ENCODE measurements at places on chromosomes 5 and 9. TPM values are rescaled to one million over a fixed set of nuclear protein-coding genes. Genes with fewer than 3 reads are reported as not detected.

Gene DMAC1
- 23.4 TPM for total RNA-seq

GRCh38 chr9:94204174-94204573, 54.9 kb upstream of the ZNF169 start:
- no peak for DNase-seq

Gene TAF11L10
- not detected for total RNA-seq

Gene CCDC192
- not detected for total RNA-seq

Gene SPATA31A3
- total RNA-seq = not detected

- DNase-seq = no peak
These were observed 42.8 kb upstream of the CDK20 start for GRCh38 chr9:88017096-88017495.

Gene CARTPT
- not detected for total RNA-seq

Gene PRRX2
- 0.64 TPM for total RNA-seq

GRCh38 chr5:154756009-154756867, 1.1 kb downstream of the LARP1 start:
- peak; percentile 88 for DNase-seq

Gene NKD2
- 8.8 TPM for total RNA-seq

DNA sequence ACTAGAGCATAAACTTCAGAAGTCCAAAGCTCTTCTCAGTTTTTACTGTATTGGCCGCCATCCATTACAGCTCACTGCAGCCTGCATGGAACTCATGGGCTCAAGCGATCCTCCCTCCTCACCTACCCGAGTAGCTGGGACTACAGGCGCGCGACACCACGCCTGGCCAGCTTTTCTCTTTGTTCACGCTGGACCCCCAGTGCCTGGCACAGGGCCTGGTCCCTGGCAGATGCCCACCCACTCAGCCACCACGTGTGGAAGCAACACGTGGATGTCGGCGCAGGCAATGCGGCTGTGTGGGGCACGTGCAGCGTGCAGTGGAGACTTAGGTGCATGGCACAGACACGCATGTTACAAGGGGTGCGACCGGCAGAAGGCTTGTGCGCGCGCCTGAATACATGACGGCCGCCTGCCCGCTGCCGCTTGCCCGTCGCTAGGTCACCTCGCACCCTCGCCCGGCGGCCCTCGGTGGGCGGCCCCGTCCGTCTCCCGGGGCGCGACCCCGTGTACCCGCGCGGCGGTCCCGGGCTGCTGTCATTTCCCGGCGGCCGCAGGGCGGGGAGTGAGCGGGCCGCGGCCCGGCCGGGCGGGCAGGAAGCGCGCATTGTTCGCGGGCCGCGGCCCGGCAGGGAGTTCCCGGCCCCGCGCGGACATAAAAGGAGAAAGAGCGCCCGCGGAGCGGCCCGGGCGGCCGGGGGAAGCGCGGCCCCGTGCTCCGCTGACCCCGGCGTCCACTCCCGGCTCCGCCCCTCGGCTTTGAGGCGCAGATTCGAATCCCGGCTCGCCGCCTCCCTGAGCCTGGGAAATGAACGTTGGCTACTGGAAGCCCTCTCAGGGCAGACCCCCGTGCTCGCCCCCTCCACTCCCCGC, 24.1 kb upstream of the PTGS1 start:
- DNase-seq = peak; percentile 10

- DNase-seq = no peak
These were observed 124.0 kb downstream of the CSNK1G3 start for GRCh38 chr5:123636006-123636405.

Gene CSF1R
- total RNA-seq = 4.8 TPM

- DNase-seq = no peak
These were observed 530.4 kb upstream of the DAB2 start for GRCh38 chr5:39955156-39955555.

GRCh38 chr9:127550282-127550681, 61.8 kb upstream of the STXBP1 start:
- no peak for DNase-seq

DNA sequence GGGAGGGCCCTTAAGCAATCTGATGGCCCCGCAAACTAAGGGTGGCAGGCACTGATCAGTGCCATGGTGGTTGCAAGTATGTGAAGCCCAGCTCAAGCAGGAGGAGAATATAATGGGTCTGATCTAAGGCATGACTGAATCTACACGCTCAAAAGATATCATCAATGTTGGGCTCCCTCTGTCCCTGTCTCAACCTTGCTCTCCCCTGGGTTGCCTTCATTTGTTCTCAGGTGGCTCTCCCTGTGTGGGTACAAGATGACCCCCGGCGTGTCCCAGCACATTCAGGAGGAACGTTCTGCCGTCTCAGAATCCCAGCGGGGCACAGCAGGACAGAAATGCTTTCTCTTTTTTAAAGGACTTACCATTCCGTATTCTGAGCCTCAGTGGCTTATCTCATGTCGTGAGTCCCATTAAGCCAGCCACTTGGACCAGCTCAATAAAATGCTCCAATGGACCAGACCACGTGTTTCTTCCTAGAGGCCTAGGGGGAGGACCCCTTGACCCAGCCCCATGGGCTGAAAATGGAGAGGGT, 12.0 kb upstream of the RNF130 start:
- no peak for DNase-seq

- no peak for DNase-seq
These were observed 15.8 kb downstream of the ADAMTS13 start for GRCh38 chr9:133437753-133438531.

- DNase-seq = no peak
These were observed 26.3 kb upstream of the FAM120AOS start for GRCh38 chr9:93479726-93480125.

Gene IFNA2
- not detected for total RNA-seq

Gene PLPPR1
- total RNA-seq = 0.78 TPM

- no peak for DNase-seq
These were observed 60.1 kb downstream of the MAT2B start for GRCh38 chr5:163565492-163565891.

- no peak for DNase-seq
These were observed 57.4 kb upstream of the RANBP6 start for GRCh38 chr9:6072865-6073264.

DNA sequence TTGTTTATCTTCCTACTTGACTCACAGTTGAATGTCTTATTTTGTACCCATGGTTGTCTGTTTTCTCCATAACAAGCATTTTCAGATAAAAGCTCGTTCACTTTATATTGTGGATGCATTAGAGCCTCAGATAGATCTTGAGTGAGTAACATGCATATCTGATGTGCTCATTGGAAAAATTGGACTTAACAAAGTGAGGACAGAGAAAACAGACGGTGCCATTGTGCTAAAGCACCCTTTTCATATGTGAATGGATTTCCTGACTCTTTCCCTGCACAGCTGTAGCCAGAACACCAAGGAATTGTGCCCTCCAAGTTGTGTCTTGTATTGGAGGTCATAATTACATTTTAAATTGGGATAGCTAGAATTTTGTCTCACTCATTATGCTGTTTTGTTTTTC, 325.8 kb upstream of the MEF2C start:
- DNase-seq = no peak

- DNase-seq = no peak
These were observed 42.3 kb downstream of the AOPEP start for GRCh38 chr9:94768766-94769165.

Gene TMEM252
- not detected for total RNA-seq

DNA sequence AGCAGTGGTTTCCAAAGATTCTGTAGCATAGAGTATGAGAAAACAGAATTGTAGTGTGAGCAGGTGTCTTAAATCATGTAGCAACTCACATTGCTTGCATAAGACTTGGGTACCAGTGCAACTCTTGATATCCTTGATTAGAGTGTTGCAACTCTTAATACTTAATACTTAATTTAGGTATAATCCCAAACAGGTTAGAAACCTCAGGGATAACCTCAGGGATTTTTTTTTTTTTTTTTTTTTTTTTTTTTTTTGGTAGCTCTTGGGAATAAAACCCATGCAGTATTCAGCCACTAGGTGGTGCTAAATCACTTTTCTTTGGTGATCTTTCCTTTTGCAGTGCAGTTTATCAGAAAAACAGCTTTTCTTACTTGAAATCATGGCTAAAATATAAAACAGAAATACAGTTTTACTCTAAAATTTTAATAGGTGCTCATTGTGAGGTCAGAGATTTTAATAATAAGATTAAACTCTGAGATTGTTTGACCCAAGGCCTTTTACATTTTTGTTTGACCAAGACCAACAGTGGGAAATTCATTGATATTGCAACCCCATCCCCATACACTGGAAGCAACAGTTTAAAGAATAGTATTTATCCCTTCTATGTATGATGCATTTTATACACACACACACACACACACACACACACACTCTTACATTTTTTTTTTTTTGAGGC, 55.3 kb downstream of the ERAP1 start:
- peak; percentile 22 for DNase-seq

DNA sequence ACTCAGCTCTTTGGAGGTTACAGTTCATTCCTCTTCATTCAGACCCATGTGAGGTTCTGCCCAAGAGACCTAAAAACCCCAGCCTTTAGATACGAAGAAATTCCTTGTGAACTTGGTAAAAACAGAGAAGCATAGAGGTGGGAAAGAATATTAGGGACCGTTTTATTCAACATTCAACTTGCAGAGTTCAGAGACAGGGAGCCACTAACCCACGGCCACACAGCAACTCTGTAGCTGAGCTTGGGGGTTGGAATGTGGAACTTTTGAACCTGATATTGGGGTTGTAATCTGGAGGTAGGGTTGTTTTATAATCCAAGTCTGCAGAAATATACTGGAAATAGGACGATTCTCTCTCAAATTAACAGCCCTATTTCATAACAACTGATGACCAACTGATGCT, 10.8 kb upstream of the BOD1 start:
- DNase-seq = no peak

Gene TBC1D9B
- total RNA-seq = 77.4 TPM

- no peak for DNase-seq
These were observed 95.3 kb downstream of the GALNT10 start for GRCh38 chr5:154285661-154286408.

- DNase-seq = no peak
These were observed 80.4 kb downstream of the ALDH7A1 start for GRCh38 chr5:126514558-126515141.

GRCh38 chr9:79551994-79552393, 19.8 kb upstream of the TLE4 start:
- no peak for DNase-seq

Gene STPG3
- not detected for total RNA-seq

DNA sequence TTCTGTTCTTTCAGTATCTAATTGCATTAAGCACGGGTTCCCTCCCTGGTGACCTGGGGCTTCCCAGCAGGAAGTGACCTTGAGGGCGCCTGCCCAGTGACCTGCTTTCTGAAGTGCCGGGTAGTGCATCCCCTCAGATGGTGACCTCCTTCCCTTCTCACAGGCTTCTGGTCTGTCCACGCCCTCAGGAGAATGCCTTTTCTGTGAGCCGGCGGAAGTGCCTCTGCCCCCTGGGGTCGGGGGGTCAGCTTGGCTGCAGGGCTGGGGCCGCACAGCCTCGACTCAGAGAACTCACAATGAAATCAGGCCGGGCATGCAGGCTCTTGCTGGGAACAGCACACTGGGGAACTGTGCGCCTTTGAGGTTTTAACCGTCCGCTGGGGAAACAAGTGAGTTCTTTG, 124.5 kb upstream of the PHYKPL start:
- no peak for DNase-seq

DNA sequence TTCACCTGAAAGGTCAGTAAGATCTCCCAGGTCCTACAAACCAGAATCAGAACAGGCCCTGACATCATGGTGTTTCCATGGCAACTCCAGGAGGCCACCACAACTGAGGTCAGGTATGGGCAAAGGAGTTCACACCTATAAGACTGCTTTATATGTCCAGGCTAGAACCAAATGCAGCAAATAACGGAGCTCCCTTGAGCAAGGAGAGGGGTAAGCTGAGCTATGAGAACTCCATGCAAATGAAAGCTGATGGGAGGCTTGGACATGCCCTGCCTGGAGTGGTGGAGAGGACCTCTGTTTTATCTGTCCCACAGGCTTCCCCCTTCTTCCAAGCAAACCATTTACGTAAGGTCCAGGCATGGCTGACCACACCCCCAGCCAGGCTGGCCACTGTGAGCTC, 207.7 kb downstream of the SPOCK1 start:
- no peak for DNase-seq

DNA sequence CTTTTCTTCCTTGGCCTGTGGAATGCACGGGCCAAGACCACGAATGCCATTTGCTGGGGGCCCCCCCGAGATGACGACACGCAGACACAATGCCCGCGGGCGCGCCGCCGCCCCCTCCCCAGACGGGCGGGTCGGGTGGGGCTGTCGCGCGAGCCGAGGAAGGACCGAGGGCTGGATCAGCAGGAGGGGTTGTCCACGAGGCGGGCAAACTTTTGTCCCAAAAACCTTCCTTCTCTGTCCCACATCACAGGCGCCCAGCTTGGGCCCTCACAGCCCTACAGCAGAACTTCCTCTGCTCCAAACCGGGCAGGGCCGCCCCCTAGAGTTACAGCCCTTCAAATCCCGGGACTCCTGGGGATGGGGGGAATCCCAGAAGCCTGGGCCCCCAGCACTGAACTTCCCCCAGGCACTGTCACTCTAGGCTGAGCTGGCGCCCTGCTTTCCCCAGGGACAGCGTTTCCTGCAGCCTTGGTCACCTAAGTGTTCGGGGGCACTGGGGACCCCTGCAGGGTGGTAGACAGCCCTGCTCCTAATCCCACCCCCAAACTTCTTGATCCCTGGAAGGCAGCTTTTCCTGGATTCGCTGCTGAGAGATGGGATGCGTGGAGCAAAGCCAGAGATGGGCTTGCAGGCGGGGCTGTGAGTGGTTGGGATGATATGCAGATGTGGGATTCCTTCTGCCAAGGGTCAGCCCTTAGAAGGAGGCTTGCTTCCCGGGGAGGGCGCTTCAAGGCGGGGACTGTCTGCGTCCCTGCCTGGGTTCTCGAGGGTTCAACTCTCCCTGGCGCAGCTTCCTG, 980 bp downstream of the COL5A1 start:
- no peak for DNase-seq

DNA sequence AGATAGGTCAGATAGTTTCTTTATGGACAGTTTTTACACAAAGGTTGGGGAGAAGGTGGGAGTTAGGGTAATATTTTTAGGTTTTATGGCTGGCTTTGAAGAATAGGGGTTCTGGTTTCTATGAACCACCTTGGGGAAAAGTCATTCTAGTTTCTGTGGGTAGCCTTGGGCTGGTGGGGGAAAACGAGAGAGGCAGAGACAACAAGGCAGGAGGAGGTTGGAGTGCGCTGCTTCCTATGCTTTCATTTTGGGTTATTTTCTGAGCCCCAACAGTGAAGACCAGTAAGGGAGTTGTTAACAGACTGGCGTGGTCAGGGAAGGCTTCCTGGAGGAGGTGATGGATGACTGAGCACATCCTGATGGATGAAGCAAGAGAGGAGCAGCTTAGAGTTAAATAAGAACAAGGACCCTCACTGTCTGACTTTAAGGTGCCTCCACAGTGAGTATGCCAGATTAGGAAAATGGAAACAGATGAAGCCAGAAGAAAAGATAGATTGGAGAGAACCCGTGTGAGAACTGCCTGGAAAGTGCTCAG, 81.9 kb downstream of the PDZD2 start:
- no peak for DNase-seq

DNA sequence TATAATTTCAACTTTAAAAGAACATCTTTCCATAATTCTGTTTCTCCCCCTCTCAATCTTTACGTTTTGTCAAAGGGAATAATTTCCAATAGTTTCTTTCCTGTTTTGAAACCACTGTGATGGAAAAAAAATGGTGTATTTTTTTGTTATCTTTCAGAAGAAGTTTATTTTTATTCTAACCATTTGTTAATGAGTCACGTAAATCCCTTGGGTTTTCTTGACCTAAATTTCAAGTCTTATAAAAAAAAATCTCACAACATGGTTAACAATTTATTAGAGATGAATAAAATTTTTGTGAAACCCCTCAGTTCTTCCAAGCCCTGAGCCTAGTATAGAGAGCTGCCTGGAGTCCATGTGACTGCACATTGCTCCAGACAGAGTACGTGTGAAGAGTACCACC, 106.1 kb upstream of the FBXL17 start:
- no peak for DNase-seq

Gene PRRT1B
- total RNA-seq = 2.3 TPM

All from pancreas (tissue), 10 donors.